ENCODE measurements at places on chromosomes 1 and 21.

GRCh38 chr1:85333186-85333585, 56.8 kb upstream of the BCL10 start:
- DNase-seq: no peak

- DNase-seq: no peak
These were observed 42.6 kb downstream of the WASF2 start for GRCh38 chr1:27447399-27447798.

DNA sequence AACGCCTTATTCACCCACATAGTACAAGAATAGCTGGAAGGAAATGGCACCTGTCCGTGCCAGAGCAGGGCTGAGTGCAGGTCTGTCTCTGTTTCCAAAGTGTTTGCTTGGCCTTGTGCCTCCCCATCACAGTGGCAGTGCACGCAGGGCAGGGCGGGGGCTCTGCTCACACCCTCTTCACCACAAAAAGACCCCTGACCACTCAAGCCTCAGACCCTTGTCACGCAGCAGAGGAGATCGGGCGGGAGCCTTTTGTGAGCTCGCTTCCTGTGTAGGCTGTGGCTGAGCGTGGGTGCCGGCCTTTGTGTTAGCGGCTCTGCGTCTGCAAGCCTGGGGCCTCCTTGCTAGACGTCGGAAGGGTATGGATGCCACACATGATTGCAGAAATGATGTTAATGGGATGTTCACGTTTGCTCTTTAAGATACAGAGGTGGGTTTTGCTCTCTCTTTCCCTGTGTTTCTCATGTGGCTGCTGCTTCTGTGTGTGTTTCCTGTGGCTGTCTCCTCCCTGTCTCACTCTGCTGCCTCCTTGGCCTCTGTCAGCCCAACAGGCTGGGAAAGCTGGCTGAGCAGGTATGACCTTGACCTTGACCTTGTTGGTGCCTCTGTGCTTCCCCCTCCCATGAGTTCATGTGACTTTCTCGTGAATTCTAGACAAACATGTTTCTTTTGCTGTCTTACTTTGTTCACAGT, 45.4 kb downstream of the S100B start:
- no peak for DNase-seq

GRCh38 chr1:170734412-170735175, 70.7 kb downstream of the PRRX1 start:
- DNase-seq: peak; percentile 47

DNA sequence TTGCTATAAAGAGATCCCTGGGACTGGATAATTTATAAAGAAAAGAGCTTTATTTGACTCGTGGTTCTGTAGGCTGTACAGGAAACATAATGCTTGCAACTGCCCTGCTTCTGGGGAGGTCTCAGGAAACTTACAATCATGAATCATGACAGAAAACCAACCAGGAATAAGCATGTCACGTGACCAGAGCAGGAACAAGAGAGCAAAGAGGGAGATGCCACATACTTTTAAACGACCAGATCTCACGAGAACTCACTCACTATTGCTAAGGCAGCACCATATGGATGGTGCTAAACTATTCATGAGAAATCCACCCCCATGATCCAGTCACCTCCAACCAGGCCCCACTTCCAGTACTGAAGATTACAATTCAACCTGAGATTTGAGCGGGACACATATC, 49.8 kb upstream of the RCC1 start:
- peak; percentile 21 for DNase-seq

DNA sequence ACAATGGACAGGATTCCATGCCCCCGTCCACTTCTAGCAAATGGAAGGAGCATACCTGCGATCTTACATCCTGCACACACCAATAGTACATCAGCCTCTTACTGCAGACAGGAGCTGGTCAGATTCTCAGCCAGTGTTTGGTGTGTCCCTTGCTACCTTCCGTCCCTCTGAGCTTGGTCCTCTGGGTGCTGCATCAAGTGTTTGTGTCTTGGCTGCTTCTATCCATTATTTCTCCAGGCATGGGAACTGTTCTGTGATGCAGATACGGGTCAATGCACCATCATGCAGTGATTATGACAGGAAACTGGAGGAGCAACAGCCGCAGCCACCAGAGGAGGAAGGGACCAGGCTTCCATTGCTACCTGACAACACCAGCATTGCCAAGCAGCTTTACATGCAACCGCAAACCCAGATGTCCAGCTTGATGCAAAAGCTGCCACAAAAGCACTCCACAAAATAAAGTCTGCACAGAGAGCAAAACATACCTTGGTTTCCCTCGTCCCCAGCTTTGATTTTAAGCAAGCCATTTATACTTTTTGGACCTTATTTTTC, 21.9 kb upstream of the OVAAL start:
- no peak for DNase-seq

- no peak for DNase-seq
These were observed 6.5 kb upstream of the ITGB2 start for GRCh38 chr21:44927259-44927586.

DNA sequence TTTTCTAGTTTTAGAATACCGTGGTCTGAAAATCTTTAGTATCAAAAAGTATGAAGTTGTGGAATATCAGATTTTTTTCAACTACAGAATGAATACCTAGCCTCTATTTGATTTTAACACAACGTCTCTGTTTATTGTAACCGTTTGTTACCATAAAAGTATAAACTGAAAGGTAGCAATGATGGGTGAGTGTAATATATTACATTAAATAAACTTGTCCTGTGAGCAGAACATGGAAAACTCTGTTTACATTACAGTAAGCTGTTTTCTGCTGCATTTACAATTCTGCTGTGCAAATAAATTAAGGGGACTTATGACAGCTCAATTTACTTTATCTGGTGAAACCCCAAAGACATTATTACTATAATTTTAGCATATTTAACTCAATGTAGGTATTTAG, 62.5 kb downstream of the CHRM3 start:
- no peak for DNase-seq

GRCh38 chr1:51575406-51576084, 41.3 kb upstream of the OSBPL9 start:
- no peak for DNase-seq

DNA sequence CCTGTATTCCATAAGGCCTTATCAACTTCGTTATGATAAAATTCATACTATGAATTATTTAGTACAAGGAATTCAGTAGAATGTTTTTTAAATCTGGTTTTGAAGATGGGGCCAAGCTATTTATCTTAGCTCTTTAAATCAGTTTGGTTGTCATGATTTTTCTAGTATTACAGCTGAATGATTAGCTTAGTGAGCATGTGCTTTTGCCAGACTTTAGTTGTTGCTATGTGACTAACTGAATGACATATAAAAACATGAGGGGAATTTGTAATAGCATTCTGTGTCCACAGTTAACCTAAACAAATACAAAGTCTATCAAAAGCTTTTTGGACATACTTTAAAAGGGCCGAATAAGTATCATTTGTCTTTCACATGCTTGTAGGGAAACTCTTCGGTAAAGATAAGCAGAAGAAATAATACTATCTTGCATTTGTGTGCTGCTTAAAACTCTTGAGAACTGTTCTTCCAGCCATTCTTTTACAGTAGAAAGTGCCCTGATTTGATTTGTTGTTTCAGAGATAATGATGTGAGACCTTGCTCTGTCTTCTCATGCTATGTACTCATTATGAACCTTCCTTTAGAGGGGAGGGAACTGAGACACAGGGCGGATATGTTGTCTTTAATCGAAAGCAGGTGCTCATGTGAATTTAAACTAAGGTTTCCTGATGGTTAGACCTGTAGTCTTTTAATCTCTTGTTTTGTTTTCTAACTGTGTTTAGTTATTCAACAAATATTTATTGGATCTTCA, 18.8 kb downstream of the NEK7 start:
- no peak for DNase-seq

GRCh38 chr1:213996320-213997037, 8.7 kb downstream of the PROX1 start:
- no peak for DNase-seq

DNA sequence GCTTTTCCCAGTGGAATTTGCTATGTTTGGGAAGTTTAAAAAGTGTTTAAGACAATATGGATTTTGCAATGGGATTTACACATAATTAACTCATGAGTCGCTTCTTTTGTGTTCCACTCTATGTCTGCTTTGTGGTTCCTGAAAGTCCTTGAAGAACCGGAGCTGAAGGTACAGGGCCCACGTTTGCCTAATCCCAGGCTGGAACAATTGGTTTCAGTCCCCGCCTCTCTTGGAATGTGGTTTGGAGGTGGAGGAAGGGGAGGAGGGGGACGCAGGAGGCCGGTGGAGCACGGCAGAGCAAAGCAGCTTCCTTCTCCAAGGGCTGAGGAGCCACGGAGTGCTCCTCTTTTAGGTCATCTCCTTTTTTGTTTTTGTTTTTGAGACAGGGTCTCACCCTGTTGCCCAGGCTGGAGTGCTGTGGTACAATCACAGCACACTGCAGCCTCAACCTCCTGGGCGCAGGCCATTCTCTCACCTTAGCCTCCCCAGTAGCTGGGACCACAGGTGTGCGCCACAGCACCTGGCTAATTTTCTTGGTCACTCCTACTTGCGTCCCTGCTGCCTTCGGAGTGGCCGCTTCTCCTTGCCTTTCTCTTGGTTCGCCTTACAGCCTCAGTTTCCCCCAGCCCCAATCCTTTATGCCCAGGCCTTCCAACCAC, 129.5 kb upstream of the ERRFI1 start:
- peak; percentile 16 for DNase-seq

GRCh38 chr1:6059866-6060265, 14.2 kb downstream of the KCNAB2 start:
- no peak for DNase-seq

DNA sequence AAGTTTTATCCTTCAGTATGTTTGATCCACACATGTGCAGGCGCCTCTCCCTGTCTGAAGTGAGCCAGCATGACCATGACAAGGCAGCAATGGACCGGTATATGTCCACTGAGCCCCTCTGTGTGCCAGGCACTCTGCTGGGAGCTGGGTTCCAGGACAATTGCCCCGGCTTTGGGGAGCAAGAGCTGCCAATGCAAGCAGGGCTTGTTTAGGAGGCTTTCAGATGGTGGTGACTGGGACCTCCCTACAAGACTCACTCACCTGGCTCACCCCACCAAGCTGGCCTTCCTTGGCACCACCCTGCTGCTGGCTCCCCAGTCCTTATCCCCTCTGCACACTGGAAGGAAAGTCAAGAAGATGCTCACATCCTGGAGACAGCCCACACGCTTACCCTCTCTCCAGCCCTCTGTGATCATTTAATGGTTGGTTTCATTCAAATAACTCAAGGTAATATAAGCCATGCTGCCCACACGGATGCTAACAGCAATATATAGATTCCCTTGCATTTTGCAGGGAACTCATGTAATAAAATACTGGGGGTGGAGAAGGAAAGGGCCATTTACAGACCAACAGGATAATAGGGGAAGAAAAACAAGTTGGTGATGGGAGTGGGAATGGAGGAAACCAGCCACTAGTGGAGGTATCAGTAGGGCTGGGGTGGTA, 23.6 kb downstream of the KCND3 start:
- no peak for DNase-seq

- DNase-seq: no peak
These were observed 24.1 kb downstream of the IFFO2 start for GRCh38 chr1:18932387-18932786.

DNA sequence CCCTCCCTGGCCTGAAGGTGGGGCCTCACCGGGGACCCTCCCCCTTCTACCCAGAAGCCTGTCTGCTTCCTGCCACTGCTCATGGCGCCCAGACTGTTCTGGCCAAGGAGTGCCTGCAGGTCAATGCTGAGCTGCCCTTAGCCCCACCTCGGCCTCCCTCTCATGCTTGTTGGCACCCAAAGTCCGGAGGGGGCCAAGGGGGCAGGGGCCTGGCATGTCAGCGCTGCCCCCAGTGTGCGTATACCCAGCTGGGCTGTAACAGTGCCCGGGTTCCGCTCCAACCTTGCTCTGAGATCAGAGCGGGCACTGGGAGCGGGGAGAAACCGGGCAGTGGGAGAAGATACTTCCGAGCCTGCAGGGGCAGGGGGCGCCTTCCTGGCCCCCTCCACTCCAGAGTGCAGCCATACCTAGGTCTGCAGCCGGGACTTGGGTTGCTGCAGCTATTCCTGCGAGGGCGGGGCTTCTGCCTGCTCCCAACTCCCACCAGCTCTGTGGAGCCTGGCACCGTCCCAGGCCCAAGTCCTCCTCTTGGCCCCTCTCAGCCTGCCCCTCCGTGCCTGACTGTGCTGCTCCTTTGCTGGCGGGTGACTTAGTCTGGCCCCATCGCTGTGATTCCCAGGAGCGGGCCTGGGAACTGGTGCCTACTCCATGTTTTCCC, 21.4 kb upstream of the TGFB2 start:
- no peak for DNase-seq

GRCh38 chr1:9280015-9280860, 12.5 kb upstream of the SPSB1 start:
- peak; percentile 97 for DNase-seq
